Frontal cortex (tissue), 4 donors: ENCODE measurements at places on chromosomes 1 and 21.

GRCh38 chr21:36533468-36533848 is 53.5 kb upstream of the CLDN14 start:
- no peak for DNase-seq

GRCh38 chr1:33072707-33073106 is 8.2 kb upstream of the AZIN2 start:
- DNase-seq: no peak

GRCh38 chr1:200296091-200296661 is 113.7 kb downstream of the ZNF281 start:
- no peak for DNase-seq

DNA sequence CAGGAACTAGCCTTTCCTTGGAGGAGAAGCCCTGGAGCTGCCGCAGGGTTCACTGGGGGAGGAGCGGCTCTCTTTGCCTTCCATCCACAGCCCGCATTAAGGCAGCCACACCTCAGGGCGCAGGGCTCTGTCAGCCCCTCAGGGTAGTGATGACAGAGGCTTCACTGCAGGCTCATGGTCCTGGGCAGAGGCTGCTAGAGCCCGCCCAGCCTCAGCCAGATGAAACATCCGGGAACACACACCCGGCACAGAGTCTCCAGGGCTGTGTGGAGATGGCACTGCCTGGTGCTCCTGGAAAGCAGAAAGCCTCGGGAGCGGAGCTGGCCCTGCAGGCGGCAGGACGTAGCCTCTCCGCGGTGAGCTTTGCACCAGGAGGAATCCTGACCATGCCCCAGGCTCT is 29.4 kb upstream of the PEX10 start:
- no peak for DNase-seq

GRCh38 chr1:178483251-178483957 is 13.4 kb downstream of the CLEC20A start:
- DNase-seq: no peak
